ENCODE measurements at places on chromosomes 2 and 18.

DNA sequence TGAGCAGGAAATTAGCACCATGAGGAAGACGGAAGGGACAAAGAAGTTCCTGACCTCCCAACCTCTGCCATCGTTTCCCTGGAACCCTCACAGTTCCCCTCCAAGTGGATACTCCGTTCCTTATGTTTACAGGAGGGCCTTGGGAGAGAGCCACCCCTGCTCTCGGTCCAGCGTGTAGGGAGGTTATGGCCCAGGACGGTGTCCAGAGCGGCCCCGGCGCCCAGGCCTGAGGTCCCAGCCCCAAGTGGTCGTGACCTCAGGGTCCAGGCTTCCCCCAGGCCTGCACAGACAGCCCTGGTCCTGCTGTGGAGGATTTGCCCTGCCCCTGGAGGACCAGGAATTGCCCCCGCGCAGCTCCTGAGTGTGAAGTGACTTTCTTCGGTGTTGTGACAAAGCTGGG, 61.8 kb upstream of the RBM44 start:
- DNase-seq = no peak

- DNase-seq = no peak
Measured at GRCh38 chr2:135916207-135916606, 40.0 kb upstream of the MCM6 start.

GRCh38 chr2:56812432-56812831, 628.6 kb downstream of the CCDC85A start:
- DNase-seq = no peak

DNA sequence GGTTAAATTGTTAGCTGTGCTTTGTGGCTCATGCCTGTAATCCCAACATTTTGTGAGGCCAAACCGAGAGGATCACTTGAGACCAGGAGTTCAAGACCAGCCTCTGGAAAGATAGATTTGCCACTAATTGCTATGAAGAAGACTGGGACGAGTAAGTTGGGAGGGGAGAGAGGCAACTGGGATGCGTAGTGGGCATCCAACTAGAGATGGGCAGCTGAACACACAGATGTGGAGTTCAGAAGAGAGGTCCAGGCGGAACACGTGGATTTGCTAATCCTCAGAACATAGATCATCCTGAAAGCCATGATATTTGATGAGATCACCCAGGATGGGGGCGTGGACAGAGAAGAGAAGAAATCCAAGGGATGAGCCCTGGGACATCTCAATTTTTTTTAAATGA, 48.7 kb downstream of the CYP26B1 start:
- no peak for DNase-seq

GRCh38 chr2:241136191-241136590, 13.1 kb downstream of the PASK start:
- no peak for DNase-seq

DNA sequence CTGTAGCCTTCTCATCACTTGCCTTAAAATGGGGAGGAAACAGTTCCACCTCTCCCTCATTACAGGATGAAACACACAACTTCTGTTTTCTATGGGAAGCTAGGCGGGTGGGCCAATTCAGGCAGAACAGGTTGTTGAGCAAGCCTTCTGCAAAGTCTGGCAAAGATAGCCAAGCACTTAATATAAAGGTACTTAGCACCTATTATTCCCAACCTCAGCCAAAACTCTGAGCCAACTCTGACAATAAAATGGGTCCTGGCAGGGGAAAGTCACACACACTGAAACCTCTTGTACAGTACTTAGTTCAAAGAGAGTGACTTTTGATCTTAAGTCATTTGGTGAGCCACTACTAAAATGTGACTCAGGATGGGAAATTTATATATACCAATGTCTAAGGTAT, 15.8 kb upstream of the SOCS6 start:
- DNase-seq = no peak

DNA sequence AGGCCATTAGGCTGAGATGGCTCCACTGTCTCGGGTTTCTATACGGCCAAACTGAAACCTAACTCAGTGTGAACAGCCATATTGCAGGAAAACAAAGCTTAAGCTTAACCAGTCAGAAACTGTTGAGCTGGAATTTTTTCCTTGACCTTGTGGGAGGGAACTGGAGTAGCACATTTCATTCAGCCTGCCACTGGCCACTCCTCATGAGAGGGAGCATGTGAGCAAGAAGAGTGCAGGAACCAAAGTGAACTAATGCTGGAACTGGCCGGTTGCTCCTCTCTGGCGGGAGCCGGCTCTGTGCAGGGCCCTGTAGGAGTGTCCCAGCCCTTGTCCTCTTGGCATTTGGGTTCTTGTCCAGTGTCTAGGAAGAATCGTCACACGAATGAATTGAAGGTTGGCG, 5.9 kb upstream of the POLE4 start:
- DNase-seq = no peak

- DNase-seq = no peak
Measured at GRCh38 chr2:104658904-104659591, 194.9 kb upstream of the POU3F3 start.

DNA sequence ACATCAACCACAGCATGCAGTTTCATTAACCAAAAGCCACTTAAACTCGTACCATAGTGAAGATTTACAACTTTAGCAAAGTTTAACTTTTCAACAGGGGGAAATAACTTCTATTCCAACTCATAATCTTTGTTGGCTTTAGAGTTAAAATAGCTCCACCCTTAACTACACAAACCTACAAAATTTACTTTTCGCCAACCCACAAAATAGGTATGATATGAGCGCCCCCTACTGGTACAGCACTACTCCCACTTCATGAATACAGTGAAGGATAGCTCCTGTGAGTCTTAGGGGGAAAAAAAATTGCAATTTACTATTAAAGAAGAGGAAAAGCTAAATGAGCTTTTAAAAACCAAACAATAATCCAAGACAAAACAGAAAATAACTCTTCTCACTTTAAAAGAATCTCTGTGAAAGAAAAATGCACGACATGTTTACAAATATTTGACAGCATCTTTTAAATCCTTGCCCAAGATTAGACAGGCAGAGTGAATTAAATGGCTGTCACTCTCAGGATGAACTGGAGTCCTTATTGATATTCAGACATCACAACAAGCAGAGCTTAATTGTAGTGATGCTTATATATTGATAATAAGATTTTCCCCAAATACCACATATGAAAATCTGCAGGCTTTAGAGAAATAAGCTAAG, 32.2 kb downstream of the TMEFF2 start:
- peak; percentile 71 for DNase-seq

DNA sequence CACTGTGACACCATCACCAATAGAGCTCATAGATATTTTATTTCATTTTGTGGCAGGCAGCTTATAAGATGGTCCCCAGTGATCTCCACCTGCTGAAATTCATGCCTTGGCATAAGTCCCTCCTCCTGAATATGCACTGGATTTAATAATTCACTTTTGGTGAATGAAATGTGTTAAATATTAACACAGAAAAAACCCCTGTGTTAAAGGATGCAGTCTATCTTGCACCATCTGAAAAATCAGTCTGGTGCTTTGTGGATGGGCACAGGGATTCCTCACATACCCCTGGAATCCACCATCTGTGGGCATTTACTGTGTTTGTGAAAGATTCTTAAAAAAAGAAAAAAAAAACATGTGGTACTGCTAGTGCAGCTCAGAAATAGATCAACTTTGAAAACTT, 26.1 kb upstream of the WIPF1 start:
- DNase-seq = no peak

DNA sequence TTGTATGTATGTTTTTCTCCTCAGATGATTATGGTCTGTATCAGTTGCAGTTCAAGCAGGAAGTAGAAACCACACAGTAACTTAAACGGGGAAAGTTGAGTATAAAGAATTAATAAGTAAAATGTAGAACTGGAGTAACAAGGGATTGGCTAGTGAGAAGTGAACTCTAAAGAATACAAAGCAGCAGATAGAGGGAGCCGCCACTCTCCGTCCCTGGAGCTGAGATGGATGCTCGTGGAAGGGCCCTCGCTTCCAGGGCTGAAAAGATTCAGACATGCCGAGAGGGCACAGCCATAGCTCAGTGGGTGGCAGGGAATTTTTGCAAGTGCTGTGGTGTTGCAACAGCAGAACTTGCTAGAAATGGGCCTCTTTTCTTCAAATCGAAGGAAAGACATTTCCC, 155.8 kb downstream of the COL6A3 start:
- DNase-seq = no peak

- DNase-seq = no peak
Measured at GRCh38 chr18:3463051-3463450, 13.1 kb downstream of the TGIF1 start.

DNA sequence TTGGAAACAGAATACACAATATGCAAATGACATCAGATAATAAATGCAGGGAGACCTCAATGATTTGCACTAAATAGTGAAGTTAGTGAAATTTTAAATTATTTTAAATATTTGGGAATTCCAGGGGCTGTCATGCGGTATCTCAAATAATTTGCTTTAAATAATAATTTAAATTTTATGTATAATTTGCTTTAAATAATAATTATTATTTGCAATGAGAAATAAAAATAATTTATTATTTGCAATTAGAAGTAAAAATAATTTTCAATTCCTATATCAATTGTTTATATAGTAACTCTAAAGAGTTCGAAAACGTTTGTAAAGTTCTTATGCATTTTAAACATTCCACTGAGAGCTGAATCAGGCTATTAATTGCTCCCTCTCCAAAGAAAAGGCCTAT, 226.4 kb downstream of the ZBTB7C start:
- no peak for DNase-seq

- no peak for DNase-seq
Measured at GRCh38 chr2:228545748-228546145, 364.3 kb upstream of the SPHKAP start.

- no peak for DNase-seq
Measured at GRCh38 chr2:13413989-13414388, 697.3 kb downstream of the TRIB2 start.

DNA sequence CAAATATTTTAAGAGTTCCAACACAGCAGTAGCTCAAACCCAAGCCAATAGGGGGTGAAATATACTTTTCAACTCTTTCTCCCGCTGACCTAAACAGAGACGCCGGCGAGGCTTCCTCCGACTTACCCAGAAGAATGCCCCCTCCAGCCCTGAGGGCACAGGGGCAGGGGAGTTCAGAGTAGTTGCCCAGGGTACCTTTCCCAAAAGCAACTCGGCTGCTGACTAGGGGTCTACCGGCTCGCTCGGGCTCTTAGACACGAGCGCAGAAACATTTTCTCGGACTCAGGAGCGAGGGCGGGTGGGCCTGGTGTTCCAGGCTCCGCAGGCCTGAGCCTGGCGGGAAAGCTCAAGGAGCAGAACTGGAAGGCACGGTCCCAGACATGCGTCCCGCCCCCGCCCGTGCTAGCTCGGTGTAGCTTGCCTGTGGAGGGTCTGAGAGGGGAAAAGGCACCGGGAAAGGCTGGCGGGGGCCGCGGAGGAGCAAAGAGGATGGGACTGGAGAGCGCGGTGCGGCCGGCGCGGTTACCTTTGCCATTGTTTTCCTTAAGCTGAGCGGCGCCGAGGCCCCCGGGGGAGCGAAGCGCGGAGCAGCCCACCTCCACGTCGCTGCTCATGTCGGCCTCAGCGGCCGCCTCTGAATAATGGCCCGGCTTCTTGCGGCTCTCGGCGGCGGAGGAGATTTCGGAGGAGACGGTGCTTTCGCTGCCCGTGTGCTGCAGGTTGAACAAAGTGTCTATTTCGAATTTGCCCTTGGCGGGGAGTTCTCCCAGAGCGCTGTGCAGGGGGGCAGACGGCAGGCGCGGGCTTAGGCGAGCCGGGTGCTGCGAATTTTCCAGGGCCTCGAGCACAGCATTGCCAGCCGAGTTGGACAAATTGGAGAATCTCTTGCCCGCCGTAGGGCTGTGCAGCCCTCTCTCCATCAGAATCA, 674 bp downstream of the EVX2 start:
- no peak for DNase-seq

DNA sequence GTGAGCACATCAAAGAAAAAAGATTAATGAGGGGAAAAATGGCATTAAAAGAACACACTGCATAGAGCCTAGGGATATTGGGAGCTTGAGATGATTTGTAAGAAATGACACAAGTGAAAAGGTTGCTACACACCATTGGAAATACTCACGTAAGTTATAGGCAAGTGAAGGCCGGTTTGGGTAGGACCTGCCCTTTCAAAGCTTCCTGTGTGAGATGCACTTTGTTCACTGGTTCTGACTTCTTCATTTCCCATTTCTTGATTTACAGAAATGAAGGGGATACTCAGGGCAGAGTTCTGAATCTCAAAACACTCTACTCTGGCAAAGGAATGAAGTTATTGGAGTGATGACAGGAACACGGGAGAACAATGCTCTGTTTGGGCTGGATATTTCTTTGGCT, at the start of gene IL18RAP:
TSS of gene IL18RAP (plus strand) at position 251 of the 400 bp plus-strand sequence. CDS start at position 369, 118 bp downstream.
- DNase-seq = no peak

- DNase-seq = no peak
Measured at GRCh38 chr2:118119761-118120400, 31.6 kb downstream of the INSIG2 start.

Measured in natural killer cell treated with Interleukin-12 subunit alpha and Interleukin-12 subunit beta and Interleukin-15 and Interleukin-18, amount 100 ng/mL, for 72 hours (primary cell).